ENCODE measurements at places on chromosomes 6 and 20.

DNA sequence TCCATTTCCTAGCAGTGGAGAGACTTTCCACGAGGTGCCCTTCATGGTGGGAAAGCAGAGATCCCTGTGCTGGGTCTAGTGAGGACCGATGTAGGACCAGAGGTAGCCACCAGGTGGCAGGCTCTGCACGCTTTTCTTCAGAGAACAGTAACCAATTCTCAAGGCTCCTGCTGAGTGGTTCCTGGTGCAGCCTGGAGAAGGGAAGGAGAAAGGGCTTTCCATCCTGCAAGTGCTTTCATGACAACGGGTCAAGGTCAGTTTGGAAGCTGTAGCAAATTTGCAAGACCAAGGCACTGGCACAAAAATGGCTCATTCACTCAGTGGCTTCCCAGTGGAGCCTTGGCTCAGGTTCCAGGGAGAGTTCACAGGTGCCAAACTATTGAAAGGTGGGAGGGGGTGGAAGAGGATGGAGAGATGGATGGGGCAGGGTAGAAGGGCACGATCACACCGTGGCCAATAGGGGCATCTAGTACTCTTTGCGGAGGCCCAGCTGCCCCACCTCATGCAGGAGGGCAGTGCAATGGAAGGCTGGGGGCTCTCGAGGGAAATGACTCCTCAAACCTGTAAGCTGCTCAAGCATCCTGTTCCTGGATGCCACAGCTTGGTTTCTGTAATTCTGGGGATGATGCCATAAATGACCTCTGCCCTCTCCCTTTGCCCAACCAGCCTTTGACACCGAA, 25.5 kb upstream of the KCNK16 start:
- DNase-seq = peak; percentile 71

DNA sequence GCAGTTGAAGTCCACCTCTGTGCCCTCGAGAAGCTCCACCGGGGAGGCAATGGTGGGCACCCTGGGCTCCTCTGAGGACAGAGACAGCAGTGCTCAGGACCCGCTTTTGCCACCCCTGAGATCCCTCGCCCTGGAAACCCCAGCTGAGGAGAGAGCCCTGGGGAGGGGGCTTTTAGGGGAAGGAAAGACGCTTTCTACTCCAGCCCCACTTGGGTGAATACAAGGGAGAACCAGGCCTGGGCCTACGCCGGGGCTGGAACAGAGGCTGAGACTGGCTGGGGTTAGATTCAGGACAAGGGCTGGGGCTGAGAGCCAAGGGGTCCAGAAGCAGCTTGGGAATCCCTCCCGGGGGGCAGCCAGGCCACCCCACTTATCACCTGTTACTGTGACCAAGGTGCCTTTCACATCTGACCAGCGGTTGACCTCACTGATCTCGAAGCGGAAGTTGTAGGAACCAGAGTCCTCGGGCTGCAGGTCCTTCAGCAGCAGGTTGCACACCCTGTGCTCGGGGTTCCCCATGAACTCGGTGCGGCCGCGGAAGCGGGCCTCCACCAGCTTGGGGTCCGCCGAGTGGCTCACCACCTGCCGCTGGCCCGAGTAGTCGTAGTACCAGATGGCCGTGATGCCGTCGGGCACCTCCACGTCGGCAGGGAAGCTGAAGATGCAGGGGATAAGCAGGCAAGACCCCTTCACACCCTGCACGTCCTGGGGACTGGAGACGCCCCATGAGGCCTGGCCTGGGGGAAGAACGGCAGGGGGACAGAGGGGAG, 6.2 kb downstream of the SIGLEC1 start:
- no peak for DNase-seq

- no peak for DNase-seq
Measured at GRCh38 chr6:51738614-51739013, 348.8 kb downstream of the PKHD1 start.

DNA sequence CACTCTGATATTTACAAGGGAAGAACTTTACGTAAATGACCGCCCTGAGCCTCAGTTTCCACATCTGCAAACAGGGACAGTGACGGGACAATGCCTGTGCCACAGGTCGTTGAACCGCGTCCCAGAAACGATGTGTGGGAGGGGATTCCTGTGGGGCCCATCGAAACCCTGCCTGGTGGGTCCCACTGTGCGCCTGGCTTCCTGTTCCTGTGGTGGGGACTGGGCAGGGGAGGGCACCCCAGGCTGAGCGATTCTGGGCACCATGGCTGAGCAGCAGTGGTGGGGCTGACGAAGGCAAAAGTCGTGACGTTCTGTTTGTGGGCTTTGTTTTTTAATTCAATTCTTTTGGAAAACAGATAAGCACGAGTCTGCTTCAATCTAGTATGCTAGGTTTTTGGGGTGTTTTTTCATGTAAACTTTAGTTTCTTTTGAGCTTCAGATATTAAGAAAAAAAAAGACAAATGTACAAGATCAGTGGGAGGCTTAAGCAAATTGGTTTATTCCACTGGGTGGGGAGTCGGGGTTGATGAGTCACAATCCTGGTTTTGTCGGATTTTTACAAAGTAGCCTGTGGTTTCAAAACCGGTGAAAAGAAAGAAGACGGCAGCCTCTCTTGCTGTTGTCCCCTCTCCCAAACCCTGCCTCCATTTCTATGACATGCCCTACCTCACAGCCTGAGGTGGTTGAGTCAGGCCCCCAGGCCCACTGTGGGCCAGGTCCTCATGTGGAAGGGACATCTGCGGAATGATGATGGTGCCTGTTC, 40.4 kb downstream of the GNAS-AS1 start:
- no peak for DNase-seq

DNA sequence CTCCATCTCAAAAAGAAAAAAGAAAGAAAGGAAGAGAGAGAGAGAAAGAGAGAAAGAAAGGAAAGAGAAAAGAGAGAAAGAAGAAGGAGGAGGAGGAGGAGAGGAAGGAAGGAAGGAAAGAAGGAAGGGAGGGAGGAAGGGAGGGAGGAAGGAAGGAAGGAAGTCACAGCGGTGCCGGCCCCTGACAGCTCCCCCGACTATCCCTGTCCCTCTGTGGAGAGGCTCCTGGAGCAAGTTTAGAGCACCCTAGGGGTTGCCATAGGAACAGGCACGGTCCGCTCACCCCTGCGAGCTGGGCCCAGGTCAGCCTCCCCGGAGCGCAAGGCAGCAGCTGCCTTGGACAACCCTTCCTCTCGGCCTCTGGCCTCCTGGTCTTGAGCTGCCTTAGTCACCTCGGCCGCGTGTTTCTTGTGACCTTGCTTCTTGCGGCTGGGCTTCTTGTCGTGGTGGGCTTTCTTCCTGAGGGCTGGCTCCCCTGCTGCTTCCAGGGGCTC, 6.8 kb downstream of the BNIP5 start:
- peak; percentile 50 for DNase-seq

DNA sequence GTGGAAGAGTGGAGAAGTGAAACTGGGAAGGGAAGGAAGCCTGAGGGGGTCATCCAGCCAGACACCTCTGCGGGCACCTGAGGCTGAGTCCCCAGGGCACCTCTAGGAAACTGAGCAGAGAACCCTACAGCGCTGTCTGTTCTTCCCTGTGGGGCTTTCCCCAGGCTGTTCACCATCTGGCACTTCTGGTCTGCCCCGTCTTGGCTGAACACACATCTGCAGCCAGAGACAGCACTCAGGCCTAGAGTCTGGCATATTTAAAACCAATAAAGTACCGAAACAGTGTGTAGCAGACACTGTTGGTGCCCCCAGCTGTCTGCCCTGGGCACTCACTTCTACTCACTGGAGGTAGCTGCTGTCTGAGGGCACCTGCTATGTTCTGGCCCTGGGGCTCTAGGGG, 9.4 kb upstream of the ARFGEF2 start:
- DNase-seq = no peak

DNA sequence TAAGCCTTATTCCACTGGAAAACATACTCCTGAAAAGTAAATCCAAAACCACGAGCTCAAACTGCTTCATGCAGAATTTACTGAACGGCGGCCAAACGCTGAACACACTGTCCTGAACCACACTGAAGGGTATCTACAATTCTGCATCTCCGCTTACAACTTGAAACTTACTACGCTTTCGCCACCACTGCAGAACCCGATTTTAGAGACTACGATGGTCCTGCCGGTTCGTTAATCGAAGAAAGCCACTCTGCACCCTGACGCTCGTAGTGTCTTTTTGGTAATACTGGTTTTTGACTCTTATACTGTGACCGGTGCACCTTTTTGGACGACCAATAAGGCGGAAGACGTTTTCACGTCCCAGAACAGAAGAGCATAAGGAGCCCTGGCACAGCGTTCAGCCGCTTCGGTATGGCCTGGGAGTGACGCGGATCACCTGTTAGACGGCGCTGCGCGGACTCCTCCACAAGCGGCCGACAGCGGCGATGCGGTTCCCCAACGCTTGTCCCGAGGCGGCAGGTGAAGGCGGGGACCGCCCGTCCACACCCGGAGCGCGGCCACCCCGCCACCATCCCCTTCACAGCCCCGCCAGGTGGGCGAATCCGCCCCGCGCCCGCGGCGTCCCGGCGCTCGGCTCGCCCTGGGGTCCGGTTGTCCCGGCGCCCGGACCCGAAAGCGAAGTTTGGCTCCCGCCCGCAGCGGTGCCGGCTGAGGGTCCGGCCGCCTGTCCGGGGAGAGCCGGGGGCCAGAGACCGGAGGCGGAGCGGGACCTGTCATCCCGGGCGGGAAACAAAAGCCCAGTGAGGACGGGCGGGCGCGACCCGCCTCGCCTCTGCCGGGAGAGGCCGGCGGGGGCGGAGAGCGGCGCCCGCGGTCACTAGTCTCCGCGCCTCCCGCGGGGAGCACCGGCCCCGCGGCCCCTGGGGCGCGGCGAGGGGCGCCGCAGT, 784 bp downstream of the FKBP5 start:
- peak; percentile 83 for DNase-seq

- no peak for DNase-seq
Measured at GRCh38 chr6:72626126-72626525, 4.3 kb downstream of the KCNQ5 start.

All from NCI-H526 (cell line).